ENCODE measurements at places on chromosomes 12 and 14. TPM values are rescaled to one million over a fixed set of nuclear protein-coding genes. Genes with fewer than 3 reads are reported as not detected.
A peak's percentile ranks its signal among the peaks of the same experiment; 100 is the strongest.

DNA sequence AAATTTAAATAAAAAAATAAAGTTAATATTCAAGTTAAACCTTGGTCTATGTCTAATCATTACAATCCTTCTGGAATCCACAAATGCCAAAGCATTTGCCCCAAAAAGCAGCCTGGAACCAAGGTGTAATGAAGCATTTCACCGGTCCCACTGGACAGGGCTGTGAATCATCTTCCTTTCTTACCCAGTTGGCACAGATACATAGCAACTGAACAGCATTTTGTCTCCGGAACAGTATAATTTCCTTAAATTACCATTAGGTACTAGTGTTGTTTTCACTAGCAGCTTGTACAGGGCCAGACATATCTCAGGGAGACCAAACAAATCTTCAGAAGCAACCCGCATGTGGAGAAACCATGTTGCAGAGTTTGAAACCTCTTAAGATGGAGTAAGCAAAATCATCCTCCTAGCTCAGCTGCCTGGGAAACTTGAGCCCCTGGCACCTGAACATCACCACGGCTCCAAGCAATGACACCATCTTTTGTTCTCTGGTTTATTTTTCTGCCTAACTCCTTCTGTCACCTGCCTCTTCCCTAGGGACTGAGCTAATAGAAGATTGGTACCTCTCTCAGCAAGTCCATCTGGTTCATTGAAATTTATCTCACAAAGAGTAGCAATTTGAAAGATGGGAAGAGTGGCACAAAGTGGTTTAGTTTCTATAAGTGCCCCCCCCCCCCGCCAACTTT lies 17.9 kb upstream of the MDM1 start:
- DNase-seq = no peak

DNA sequence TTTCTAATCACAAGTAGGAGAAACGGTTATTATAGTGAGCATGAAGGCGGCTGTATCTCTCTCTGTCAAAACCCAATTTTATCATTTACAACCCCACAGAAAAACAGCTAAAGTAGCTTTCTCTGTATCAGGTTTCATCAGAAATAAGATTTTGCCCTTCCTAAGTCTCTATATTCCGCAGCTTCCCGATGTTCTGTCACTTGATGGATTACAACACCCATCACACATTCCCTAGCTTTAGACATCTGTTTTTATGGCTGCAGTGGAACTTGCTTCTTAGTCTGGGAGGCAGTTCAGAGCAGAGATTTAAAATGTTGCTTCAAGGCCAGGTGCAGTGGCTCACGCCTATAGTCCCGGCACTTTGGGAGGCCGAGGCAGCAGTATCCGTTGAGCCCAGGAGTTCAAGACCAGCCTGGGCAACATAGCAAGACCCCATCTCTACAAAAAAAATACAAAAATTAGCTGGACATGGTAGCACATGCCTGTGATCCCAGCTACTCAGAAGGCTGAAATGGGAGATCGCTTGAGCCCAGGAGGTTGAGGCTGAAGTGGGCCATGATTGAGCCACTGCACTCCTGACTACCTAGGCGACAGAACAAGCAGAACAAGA lies 27.6 kb upstream of the FOXN3 start:
- DNase-seq = no peak

Gene TRIM9
- total RNA-seq = 0.34 TPM

DNA sequence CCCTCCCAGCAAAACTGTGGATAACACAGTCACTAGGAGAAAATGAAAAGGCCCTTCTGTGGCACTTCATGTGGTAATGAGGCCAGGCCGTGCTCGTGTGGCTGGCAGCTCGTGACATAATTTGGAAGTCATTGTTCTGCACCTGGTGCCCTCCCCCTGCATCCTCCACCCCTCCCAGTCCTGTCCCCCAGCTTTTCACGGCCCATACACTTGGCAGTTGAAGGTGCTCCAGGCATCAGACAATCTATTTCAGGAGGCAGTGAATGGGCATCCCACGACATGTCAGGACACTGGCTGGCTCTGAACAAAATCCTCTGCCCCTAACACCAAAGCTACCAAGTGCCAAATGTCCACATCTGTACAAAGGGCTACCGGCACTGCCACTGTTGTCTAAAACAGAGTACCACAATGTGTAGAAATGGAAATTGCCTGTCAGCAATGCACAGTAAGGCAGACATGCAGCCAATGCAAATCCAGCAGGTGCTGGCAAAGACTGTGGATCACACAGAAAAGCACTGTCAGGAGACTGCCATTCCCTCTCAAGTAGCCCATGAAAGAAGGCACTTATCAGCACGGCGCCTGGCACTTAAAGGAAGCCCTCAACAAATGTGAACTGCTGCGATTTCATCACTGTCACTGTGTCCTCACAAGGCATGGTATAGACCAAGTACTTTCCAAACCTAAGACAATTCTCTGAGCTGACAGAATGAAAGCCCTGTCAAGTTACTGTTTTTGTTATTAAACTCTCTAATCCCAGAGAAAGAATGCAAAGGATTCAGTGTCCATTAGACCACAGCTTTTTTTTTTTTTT lies 39.1 kb downstream of the CORO1C start:
- no peak for DNase-seq

GRCh38 chr14:69042787-69043444 lies 63.8 kb upstream of the ACTN1 start:
- DNase-seq = peak; percentile 56

GRCh38 chr12:81492131-81492720 lies 266.9 kb downstream of the PPFIA2 start:
- DNase-seq = no peak

DNA sequence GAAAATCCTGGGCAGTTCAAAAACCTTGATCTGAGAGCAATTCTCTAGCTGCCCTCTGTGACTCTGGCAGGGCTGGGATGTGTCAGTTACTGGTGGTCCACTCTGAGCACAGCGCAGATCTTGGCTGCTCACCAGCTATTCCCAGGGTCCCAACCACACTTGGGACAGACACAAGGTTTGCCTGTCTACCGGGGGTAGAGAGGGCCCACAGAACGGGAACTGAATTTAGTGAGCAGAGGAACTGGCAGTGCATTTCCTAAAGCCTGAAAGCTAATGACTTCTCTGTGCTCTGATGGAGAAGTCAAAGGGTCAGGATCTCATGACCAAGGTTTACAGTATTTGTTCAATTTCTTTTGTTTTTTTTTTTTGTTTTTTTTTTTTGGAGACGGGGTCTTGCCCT lies 2.6 kb downstream of the PDE6H start:
- DNase-seq = peak; percentile 41

- DNase-seq = peak; percentile 17
These were observed 275.5 kb downstream of the ALG10 start for GRCh38 chr12:34297790-34298164.

Gene FAM90A1
- total RNA-seq = 0.15 TPM

GRCh38 chr12:117166107-117166506 lies 24.2 kb downstream of the FBXO21 start:
- no peak for DNase-seq

DNA sequence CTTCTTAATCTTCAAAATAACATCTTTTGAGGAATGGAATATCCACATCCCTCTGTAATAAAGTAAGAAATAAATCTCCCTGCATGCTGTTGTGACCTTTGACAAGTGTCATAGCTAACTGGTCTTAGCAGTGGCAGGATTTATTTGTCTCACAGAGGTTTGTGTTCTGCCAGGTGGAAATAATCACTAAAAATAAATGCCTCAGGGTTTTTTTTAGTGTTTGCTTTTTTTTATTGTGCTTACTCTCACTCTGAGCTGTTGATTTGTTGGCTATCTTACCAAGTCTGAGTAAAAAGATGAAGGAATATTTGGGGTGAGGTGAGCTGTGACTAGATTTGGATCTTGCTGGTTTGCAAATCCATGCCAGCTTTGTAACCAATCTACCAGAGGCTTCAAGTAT lies 285.4 kb downstream of the ALG10B start:
- DNase-seq = no peak

DNA sequence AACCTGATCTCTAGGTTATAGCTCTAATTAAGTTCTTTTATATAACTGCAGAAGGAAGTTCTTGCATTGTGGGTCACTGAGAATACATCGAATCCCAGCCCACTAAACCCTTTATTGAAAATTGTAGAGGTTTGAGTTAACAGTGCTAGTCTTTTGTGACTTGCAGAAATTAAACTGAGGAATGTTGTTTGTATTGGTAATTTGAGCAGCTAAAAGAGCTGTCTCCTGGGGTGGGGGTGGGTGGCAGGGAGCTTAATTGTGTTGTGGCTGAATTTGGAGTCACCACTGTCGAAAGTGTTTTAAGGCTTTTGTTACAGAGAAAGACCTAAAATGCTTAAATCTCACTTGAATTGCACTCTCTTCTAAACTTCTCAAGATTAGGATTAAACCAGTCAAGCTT lies 3.2 kb upstream of the COX8C start:
- no peak for DNase-seq

- peak; percentile 73 for DNase-seq
These were observed 36.3 kb downstream of the LIMA1 start for GRCh38 chr12:50246873-50247612.

Gene RNFT2
- 1.4 TPM for total RNA-seq

GRCh38 chr12:2691006-2691344 lies 103.8 kb upstream of the FKBP4 start:
- DNase-seq = peak; percentile 59

- no peak for DNase-seq
These were observed 39.5 kb downstream of the SYNE2 start for GRCh38 chr14:63892265-63892664.

DNA sequence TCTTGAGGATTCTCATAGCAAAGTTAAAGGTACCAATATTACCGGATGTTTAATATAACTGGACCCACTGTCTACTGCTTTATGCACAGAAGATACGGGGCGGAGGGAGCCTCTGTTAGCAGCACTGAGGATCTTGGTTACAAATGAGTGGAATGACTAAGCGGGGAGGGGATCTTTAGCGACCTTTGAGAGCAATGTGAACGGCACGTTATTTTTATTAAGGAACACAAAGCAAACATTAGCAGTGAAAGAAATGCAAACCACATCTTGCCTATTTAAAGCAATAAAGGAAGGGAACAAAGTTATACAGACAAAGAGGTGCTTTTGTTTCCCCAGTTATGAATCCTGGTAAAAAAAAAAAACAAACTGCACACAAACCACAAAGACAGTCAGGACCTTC lies 27.1 kb upstream of the PRMT8 start:
- DNase-seq = no peak

DNA sequence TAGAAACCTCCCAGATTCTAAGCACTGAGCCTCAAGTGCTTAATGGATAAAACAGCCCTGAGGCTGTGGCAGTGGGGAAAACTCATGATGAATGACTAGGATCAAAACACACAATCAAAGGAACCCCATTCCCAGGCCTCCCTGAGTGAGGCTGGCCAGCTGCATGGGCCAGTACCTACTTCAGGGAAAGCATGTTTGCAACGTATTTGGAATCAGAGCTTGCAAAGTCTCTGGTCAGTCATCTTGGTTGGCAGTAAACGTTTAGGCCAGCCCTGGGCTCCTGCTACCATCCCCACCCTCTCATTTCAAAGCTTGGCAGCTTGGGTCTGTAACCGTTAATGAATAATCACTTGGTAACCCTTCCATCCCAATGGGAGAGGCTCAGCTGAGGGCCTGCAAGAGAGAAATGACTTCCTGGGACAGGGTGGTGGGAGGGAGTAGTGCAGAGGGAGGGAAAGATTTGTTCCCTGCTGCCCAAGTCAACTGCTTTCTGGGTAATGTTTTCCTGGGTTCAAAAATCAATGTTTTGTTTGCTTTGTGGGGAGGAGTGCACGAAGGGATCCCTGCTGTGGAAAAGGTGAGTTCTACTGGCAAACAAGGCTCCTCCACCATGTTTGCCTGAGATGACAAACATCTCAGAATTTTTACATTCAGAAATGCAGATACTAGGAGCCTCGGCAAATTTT lies 2.0 kb upstream of the RNASE8 start:
- no peak for DNase-seq

Gene CLEC7A
- 14.9 TPM for total RNA-seq

Gene PRIMA1
- total RNA-seq = 11.4 TPM

DNA sequence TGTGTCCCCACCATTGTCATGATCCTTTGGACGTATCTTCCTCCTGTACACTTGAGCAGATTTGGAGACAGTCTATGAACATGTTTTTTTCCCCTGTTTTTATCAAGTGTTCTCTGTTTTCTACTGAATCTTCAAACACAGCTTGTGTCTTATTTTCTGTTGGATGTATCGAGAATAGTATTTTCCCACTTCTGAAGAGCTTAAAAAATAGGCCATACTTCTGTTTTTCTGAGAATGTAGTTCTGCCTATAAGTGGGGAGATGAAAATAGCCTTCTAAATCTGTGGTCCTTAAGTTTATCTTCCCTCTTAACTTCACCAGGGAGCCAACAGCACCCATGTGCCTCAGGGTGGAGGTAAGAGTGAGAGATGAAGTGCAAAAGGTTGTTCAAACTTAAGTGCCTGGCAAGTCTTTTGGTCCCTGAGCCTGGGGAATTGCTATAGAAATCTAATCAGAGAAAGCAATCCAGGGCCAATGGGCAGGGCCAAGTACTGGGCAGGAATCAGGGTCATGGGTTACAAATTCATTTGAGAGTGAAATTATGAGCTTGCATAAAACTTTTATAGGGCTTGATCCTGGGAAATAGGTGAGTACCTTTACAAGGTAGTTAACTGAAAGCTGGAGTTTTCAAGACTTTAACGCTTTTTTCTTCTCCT lies 58.9 kb downstream of the ARF6 start:
- no peak for DNase-seq

DNA sequence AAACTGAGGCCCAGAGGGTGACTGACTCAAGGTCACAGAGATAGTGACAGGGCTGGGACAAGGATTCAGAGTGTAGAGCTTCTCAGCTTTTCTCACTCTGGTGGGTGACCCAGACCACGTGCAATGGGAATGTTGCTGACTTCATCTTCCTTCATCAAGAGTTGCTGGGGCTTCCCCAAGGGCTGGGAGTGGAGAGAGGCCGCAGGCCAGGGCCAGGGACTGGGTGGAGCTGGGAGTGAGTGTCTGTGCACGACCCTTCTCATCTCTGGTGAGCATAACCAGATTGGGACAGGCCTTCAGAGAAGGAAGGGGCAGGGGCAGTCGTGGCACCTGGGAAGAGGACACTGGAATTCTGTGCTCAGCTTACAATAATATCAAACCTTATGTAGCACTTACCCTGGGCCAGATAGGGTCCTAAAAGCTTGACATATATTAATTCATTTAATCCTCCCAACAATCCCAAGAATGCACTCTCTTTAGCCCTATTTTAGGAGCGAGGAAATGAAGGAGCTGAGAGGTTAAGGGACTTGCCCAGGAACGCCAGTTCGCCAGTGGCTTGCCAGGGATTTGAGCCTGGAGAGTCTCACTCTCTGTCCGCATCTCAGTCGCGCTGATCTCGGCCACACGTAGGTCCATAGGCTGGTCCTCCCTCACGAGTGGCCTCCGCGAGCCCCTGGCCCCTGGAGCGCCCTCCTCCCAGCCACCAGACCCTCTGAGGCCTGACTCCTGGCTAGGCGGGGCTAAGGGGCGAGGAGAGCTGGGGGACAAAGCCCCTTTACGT lies 15.8 kb downstream of the KRT18 start:
- DNase-seq = no peak

Gene FLRT2
- 18.4 TPM for total RNA-seq

Gene IFNG
- total RNA-seq = not detected
